NCI-H69 (cell line): ENCODE measurements at places on chromosomes 1 and 21.

DNA sequence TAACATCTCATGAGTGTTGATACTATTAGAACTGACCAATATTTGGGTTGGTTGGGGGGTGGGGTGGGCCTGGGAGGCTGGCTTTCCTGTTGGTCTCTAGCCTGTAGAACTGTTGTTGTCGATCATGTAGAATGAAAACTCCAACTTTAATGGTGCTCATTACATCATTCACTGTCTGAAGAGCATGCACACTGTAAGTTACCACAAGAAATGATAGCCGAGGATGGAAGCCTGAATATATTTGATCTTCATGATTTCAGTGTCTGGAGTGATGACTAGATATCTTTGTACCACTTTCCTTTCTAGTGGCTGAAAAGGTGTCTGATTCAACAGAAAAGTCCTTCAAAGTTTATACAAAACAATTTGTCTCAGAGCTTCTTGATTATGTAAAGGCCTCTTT, 123.6 kb downstream of the XCL2 start:
- no peak for DNase-seq

- DNase-seq: peak; percentile 15
These were observed 475.0 kb upstream of the B3GALT2 start for GRCh38 chr1:193661385-193661784.

- no peak for DNase-seq
These were observed 161.6 kb downstream of the CHRM3 start for GRCh38 chr1:239547987-239548386.

- no peak for DNase-seq
These were observed 231.1 kb upstream of the SGIP1 start for GRCh38 chr1:66302815-66303214.

- DNase-seq: no peak
These were observed 42.8 kb upstream of the SIM2 start for GRCh38 chr21:36656138-36656537.

GRCh38 chr1:26138974-26139558, 19.8 kb upstream of the FAM110D start:
- no peak for DNase-seq

- DNase-seq: no peak
These were observed 200.9 kb downstream of the FOXD2 start for GRCh38 chr1:47638713-47639112.

DNA sequence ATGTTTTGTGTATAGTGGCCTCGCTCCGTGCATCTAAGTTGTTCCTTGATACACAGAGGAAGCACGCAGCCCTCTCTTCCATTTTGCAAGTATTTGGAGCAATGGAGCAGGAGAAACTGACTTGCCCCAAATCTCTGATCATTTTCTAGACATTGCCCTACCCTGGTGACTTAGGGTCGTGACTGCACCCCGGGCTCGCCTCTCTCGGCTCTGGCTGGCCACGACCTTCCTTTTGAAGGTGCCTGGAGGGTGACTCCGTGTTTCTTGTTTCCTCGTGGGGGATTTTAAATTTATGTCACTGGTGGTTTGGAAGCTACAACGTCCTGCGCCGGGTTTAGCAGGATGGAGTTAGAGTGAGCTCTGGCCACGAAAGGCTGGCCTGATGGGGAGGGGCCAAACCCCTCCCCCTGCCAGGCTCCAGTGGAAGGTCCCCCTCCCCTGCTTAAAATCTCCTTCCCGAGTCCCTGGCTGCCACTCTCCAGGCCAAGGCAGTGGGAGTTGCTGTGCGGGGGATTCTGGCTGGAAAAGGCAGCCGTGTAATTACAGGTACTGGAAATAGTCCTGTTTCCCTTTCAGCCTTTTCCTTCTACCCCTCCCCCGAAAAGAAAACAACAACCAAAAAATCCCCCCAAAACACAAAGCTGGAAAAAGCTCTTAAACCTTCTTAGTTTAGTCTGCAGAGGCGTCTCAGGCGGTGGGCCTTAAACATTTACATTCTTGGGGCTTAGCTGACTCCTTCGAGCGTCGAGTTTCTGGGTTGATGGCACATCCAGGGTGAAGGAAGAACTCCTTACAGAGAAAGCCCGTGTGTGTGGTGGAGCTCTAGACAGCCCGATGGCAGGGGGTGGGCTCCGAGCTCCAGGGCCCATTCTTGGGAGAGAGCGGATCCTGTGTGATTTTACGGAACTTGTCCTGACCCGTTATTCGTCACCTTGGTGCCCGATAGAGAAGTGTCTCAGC, 28.1 kb downstream of the SPSB1 start:
- no peak for DNase-seq

DNA sequence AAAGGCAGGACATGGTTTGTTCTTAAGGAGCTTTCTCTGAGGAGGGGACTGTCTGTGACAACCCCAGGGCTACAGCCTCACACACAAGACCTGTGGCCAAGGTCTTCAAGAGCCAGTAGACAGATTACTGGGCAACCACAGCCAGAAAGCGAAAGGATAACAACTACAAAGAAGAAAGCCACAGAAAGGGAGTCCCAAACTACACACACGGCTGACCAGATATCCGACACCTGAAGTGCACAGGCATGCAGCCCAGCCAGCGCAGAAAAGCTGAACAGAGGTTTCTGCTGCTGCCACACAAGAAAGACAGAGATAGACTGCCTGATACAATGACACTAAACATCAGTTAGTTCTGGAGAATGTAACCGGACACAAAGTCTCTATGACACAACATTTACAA, 21.4 kb upstream of the NADK start:
- DNase-seq: no peak

DNA sequence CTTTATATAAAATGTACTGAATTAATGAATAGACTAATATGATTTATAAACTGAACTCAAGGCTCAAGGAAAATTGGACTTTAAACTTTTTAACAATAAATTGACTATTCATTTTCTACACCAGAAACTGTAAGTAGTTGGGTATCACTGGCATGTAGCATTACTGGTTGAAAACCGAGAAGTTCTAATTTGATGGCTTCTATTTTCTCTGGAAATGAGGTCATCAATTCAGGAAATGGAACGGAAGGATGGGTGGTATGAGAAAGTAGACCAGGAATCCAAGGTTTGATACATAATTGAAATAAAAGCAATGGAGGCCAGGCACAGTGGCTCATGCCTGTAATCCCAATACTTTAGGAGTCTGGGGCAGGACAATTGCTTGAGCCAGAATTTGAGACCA, 50.4 kb downstream of the RERE start:
- DNase-seq: no peak

GRCh38 chr1:226862890-226863289, 7.5 kb upstream of the PSEN2 start:
- no peak for DNase-seq

GRCh38 chr1:50450861-50451653, 27.8 kb upstream of the DMRTA2 start:
- DNase-seq: no peak

- DNase-seq: peak; percentile 42
These were observed 63.8 kb upstream of the ATP1A1 start for GRCh38 chr1:116309090-116309870.

DNA sequence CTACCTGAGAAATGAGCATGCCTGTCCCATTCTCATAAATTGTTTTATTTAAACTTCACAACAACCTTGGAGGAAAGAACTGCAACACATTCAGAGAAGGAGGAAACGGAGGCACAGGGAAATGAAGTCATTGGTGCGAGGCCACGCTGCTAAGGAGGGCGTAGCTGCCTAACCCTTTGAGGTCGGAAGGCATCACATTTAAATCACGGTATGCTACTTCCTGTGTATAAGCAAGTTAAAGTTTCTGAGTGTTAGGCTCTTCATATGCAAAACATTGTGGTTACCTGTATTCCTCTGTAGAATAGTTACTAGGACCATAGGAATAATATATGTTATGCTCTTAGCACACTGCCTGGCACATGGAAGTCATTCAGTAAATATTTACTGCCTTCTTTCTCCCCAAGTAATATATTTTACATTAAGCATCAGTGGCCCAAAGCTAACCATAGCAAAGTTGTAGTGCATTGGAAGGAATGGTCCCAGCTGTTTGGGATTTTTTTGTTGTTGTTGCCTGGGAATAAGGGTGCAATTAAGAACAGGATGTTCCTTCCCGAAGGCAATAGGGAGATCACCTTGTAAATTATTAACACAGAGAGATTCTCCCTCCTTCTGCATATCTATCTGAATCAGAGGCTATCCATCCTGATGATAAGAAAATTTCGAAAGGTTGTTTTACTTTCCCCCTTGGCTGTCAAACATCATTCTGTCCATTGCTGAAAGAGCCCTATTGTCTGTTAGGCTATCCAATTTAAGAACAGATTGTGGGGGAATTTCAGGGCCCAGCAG, 192.2 kb upstream of the C8B start:
- no peak for DNase-seq

GRCh38 chr1:82153272-82153629, 352.5 kb downstream of the ADGRL2 start:
- no peak for DNase-seq

GRCh38 chr21:26519142-26519541, 53.9 kb downstream of the CYYR1 start:
- DNase-seq: no peak

GRCh38 chr1:66316464-66317247, 217.3 kb upstream of the SGIP1 start:
- no peak for DNase-seq

GRCh38 chr1:6072774-6073479, 27.2 kb downstream of the KCNAB2 start:
- no peak for DNase-seq

DNA sequence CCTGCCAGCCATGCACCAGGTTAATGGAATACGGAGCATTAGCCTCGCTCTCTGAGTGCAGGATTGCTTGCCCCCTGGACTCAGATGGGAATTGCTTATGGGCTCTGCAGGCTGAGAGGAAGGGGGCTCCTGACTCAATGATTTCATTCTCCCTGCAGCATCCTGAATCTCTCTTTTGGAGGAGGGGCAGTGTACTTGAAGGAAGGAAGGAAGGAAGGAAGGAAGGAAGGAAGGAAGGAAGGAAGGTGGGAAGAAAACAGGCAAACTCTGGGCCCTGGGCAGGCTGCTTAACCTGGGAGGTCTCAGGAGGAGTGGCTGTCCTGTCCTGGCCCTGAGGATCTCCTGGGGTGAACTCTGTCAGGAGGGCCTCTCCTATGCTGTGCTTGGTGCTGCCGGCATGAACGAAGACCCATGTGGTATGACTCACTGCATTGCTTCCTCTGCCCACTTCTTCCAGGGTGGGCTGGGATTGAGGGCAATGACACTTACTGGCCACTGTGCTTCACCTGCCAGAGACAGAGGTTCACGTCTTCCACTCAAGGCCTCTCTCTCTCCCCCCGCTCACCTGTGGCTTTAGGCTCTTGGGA, 257.1 kb upstream of the CSF3R start:
- no peak for DNase-seq

- DNase-seq: no peak
These were observed 14.0 kb downstream of the PRDM15 start for GRCh38 chr21:41865002-41865777.
